ENCODE measurements at places on chromosomes 1 and 21.

DNA sequence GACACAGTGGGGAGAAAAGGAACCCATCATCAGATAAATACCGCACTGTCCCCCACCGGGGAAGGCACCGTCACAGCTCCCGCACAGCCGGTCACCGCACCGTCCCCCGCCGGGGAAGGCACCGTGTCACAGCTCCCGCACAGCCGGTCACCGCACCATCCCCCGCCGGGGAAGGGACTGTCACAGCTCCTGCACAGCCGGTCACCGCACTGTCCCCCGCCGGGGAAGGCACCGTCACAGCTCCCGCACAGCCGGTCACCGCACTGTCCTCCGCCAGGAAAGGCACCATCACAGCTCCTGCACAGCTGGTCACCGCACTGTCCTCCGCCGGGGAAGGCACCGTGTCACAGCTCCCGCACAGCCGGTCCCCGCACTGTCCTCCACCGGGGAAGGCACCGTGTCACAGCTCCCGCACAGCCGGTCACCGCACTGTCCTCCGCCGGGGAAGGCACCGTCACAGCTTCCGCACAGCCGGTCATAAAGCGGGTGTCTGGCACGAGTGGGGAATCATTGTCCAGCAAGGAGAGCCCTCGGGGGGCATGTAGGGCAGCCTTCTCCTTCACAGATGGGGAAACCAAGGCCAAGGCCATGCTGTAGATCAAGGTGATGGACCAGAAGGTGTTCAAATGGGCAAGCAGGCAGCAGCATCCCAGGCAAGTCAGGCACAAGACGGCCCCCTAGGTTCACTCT is 280.1 kb downstream of the NPHP4 start:
- DNase-seq: no peak

GRCh38 chr1:203354246-203354645 is 3.3 kb upstream of the FMOD start:
- DNase-seq: no peak

DNA sequence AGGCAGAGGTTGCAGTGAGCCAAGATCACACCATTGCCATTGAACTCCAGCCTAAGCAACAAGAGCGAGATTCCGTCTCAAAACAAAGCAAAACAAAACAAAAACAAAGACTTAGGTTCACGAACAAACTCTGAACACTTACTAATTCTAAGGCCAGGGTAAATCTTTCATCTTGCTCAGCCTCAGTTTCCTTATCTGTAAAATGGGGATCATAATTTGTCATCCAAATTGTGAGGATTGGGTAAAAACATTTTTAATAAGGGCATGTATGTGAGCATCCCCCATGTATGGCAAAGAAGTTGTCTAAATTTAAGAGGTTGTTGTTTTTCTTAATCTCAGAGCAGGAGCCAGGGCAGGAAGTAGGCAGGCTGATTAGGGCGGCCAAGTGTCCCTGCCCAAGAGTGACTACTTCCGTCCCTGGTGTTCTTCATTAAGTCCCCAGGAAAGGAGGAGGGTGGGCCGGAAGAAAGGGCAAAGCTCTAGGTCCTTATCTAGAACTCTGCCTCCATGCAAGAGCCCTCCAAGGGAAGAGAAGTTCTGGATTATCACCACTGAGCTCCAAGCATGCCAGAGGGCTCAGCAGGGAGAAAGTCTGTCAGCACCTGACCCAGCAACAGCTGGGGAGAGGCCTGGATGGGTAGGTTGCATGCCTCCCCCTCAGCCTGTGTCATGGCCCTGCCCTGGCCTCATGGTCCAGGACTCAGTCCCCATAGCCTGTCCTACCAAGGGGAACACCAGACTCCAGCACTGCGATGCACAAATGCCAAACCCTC is 49.9 kb upstream of the CLIC4 start:
- no peak for DNase-seq

DNA sequence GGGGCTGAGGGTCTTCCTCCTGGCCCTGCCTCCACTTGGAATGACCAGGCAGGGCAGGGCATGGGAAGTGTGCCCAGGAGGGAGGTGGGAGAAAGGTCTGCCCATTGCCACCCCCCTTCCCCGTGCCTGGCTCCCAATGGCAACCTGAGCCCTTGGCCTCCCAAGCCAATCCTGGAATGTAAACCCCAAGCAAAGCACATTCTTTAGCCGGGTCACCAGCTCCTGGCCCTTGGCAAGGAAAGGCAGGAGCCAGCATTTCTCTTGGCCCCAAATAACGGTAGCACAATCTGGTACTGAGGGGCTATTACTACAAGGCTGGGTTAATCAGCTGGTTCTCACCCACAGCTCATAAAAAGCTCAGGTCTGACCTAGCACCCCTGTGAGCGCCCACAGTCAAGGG is 6.9 kb upstream of the NUAK2 start:
- no peak for DNase-seq

DNA sequence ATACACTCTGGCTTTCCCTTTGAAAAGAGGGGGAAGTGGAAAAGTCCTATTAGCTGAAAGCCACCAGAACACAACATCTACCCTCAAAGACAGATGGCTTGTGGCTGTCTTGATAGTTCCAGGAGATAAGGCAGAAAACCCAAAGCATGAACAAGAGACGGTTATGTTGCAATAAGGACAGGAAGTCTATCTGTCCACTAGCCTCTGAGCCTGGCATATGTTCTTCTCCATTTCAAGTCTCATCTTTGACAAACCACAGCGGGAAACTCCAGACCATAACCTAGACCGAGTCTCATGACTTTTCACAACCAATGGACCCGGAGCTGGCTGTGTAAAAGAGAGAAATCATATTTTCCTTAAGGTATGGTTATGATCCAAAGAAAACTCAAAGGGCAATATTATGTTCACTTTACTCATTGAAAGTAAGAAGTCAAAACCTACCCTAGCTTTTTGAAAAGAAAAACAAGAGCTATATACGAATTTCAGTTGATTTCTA is 33.8 kb downstream of the DUSP10 start:
- DNase-seq: peak; percentile 59

GRCh38 chr1:45410850-45411509 is 70.7 kb upstream of the MUTYH start:
- DNase-seq: no peak

GRCh38 chr21:25721987-25722386 is 12.7 kb downstream of the ATP5PF start:
- no peak for DNase-seq

DNA sequence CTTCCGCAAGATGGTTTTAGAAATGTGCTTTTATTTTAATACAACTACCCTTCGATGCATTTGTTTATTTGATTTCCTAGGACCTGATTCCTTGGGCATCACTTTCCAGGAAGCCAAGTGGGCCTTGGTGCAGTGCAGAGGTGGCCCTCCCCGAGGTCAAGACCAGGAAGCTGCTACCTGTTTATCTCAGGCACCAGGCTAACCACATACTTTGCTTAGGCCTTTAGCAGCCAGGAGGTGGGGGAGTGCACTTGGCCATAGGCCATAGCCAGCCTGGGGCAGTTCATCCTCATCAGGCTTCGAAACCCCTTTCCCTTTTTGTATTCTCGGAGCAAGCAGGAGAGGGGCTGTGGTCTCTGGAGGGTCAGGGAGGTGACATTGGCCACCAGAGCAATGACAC is 45.4 kb downstream of the SMYD2 start:
- no peak for DNase-seq

DNA sequence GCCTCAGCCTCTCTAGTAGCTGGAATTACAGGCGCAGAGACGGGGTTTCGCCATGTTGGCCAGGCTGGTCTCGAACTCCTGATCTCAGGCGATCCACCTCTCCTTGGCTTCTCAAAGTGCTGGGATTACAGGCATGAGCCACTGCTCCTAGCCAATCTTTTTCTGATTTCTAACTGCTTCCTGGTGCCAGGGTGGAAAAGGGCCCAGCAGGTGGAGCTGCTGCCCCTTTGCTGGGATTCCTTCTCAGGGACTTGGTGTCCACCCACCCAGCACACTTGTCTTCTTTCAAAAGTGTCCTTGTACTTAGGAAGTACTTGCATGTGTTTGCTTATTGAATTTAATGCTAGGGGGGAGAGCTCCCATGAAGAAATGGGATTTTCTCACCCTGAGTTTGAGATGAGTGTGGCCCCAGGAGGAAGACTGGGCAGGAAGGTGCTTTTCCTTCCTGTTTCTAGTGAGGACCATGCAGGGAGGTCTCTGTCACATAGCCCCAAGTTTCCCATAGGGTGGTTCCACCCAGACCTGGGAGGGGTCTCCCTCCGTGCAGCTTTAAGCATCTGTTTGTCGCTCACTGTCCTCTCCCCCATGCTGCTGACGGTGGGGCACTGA is 14.2 kb downstream of the UTP11 start:
- no peak for DNase-seq

GRCh38 chr1:14866911-14867612 is 268.6 kb downstream of the KAZN start:
- no peak for DNase-seq

DNA sequence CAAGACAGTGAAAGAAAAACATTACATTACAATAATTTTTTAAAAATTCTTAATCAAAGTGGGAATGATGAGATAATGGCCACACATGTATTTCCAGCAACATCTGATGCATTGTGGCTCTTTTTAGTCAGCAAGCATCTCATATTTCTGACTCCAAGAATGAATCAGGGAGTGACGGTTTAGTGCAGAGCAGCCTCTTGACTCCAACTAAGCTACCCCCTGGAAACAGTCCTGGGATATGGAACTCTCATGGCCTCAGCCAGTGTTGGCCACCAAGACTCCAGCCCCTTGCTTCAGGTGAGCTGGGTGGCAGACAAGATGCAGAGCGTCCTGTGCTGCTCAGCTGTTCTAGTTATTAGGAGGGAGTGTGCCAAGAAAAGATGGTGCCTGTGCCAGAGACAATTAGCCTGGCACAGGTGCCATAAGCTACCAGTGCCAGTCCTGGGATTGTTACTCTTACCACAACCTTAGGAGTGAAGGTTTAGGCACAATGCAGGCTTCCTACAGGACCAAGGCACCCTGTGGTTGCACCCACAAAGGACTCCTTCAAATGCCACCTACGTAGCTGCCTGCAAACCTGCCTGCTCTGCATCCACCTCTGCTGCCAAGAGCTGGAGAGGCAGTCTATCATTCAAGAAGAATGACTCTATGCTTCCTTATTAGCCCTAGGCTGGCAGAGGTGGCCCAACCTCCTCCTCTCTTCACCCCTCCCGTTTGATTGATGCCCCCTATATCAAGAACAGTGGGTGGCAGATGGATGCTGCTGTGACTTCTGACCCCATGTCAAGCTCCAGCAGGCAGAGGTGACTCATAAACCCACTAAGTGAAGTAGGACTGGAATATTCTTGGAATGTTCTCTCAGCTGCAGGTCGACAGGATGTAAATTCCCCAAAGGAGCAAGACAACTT is 6.0 kb upstream of the SEC16B start:
- no peak for DNase-seq

DNA sequence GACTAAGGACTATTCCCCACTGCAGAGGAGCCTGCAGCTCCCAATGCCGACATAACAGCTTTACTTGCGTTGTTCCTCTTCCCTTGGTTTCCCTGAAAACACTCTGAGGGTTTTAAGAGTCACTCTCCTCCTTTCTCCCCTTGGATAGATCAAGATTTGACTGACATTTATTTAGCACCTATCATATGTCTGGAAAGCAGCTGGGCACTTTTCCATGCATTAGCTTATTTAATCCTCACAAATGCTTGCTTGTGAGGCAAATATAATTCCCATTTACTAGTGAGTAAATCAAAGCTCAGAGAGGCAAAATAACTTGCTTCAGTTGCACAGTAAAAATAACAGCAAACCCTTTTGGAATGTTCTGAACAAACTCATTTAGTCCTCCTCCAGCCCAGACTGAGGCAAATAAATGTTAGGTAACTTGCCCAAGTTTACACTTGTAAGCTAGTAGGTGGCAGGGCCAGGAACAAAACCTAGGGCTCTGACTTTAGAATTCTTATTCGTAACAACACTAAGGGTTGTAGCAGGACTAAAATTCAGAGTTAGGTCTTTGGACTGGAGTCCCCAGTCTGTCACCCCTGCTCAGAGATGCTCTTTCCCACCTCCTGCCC is 81.4 kb downstream of the KCND3 start:
- no peak for DNase-seq

- no peak for DNase-seq
Measured at GRCh38 chr1:221099747-221100595, 220.7 kb downstream of the HLX start.

DNA sequence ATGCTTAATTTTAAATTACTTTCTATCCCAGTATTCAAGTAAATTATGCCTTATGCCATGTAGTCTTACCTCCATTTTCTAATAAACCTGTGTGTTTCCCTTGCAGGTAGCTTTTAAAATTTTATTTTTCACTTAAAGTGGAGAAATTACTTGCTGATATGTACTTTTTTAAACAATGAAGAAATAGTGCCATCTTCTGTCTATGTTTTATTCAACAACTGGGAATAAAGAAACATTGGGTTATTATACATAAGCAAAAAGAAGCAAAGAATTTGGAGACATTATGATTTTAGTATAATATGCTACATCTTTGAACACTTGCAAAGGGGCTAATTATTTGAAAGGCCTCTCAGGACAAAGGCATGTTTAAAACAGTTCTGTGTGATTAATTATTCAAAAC is 1912.9 kb downstream of the MRPL39 start:
- DNase-seq: no peak

DNA sequence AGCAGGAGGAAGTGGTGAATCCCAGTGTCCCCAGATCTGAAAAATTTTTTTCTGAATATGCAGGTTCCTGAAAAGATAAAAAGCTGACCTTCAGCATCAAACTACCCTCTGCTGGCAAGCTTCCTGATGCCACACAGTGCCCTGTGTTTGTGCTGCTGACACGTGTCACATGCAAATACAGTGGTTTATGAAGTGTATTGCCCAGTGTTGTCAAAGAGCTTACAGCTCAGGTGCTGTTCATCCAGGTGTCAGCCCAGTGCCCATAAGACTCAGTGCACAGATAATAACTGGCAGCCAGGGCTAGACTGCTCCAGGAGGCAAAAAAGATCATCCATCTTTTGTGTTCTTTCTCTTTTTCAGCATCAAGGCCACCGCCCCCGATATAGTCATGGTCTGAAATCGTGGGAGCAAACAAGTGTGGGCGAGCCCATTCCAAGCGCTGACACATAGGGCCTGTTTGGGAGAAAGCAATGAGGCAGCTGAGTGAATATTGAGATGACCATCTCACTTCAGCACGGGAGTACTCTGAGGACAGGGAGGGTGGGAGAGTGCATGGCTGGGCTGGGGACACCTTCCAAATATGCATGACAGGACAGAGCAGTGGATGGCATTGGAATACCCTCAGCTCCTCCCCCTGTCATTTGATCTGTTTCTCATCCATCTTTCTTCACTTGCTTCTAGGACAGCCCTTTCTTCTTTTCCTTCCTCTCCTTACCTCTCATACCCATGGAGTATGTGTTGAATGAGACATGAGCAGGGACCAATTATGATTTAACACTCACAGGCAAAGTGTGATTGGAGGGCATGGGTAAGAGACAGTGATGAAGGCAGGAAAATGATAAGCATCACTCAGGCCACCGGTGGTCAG is 6.4 kb upstream of the KCNK1 start:
- no peak for DNase-seq

- DNase-seq: no peak
Measured at GRCh38 chr1:235703506-235703905, 53.9 kb upstream of the GNG4 start.

DNA sequence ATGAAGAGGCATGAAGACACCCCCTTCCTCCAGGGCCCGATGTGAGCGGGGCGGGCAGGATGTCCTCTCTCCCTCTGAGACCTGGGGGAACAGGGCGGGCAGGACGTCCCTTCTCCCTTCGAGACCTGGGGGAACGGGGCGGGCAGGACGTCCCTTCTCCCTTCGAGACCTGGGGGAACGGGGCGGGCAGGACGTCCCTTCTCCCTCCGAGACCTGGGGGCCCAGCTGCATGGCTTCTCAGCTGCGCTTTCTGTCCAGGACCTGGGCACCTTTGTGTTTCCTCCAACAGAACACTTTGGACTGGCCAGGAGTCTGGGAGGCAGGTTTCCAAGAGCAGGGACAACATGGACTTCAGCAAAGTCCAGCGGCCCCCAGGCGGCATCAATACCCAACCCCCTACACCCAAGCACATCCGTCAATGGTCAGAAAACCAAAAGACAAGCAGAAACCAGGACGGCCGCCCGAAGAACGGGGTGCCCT is 30.8 kb upstream of the ADARB1 start:
- DNase-seq: no peak

All from effector memory CD4-positive, alpha-beta T cell (primary cell).